ENCODE measurements at places on chromosomes 3 and 15.

- DNase-seq: no peak
Observed at GRCh38 chr3:35064761-35065160, 574.6 kb upstream of the ARPP21 start.

DNA sequence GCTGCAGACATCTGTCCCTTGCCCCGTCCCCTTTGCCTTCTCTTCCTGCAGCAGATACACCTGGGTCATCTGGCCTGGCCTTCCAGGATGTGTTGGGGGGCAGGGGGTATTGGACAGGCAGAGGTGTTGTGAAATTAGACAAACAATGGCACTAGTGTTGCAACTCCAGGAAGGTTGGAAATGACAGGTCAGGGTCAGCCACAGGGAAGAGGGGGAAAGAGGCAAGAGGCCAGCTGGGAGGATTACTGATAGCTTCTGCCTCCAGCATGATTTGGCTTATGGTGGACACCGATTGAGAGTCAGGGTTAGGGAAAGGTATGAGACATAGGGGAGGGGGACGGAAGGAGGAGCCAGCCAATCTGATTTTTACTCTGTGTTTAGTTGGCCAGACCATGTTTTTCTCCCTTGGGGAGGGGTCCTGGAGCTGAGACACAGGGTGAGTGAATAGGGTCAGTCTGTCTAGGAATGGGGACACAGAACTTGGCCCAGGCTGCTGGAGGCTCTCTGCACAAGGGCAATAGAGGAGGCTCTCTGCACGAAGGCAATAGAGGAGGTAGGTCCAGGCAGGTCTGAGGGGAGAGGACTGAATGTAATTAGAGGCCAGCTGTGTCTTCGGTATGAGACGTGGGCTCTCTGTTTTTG is 3.4 kb upstream of the ATP2B2 start:
- DNase-seq: no peak

DNA sequence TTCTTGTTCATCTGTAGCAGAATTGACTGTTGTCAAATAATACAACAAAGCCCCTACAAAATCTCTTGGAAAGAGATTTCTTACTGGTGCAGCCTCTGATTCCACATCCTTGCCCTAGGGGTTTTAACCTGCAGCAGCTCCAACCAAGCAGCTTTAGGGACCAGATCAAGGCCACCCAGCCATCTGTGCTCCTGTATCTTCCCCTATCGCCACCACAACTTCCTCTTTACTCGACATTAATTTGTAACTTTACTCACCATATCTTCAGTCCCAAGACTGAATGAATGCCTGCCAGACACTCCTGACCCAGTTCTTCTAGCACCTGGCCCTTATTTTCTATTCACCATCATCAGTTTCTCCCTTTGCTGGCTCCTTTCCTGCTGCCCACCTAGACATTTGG is 156.6 kb upstream of the IL12A start:
- DNase-seq: no peak

GRCh38 chr15:46618984-46619383 is 984.2 kb downstream of the SQOR start:
- no peak for DNase-seq

Data from activated CD8-positive, alpha-beta memory T cell treated with anti-CD3 and anti-CD28 coated beads for 1 hour (primary cell).